ENCODE measurements at places on chromosomes 7 and 10. TPM values are rescaled to one million over a fixed set of nuclear protein-coding genes. Genes with fewer than 3 reads are reported as not detected.

The PRLHR gene
- not detected for total RNA-seq

DNA sequence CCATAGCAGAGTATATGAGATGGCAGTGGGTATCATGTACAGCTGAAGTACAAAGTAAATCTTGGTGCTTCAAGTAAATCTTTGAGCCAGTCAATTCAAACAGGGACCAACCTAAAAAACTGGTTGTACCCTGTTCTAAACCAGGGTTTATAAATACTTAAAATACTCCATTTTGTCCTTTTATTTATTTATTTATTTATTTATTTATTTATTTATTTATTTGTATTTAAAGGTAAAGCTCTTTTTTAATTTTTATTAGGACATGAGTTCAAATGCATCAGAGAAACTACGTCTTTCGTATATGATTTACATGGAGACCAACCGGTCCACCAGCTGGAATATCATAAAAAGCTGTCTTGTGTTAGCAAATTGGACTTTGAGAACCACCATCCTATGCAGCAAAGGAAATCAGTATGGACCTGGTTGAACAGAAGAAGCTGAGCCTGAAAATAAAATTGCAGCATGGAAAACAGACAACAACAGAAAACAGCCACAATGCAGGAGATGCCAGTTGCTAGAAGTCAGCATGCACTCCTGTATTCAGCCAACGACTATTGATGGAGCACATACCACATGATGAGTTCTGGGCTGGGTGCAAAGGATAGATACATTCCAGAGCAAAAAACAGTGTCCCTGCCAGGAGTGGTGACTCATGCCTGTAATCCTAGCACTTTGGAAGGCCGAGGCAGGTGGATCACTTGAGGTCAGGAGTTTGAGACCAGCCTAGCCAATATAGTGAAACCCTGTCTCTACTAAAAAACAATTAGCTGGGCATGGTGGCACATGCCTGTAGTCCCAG lies 60.0 kb downstream of the PLXNA4 start:
- no peaks in the 10 kb centered on the region for H3K36me3 ChIP-seq
- H3K27ac ChIP-seq: no peak overlapping the region
- no peak overlapping the region for H3K4me3 ChIP-seq

GRCh38 chr7:138755842-138756590 lies 41.8 kb upstream of the TMEM213 start:
- H3K4me3 ChIP-seq: no peak overlapping the region
- H3K27me3 ChIP-seq: no peaks in the 10 kb centered on the region
- no peaks in the 10 kb centered on the region for H3K36me3 ChIP-seq
- no peak for DNase-seq
- no peaks in the 10 kb centered on the region for H3K4me1 ChIP-seq
- no peak overlapping the region for H3K27ac ChIP-seq

- no peaks in the 10 kb centered on the region for H3K4me1 ChIP-seq
- no peaks in the 10 kb centered on the region for H3K27me3 ChIP-seq
- no peaks in the 10 kb centered on the region for H3K36me3 ChIP-seq
- no peak overlapping the region for H3K4me3 ChIP-seq
- peak; percentile 66 for DNase-seq
Measured at GRCh38 chr7:102147008-102147407, 139.7 kb upstream of the SH2B2 start.

The CYP3A5 gene
- total RNA-seq: 0.07 TPM

DNA sequence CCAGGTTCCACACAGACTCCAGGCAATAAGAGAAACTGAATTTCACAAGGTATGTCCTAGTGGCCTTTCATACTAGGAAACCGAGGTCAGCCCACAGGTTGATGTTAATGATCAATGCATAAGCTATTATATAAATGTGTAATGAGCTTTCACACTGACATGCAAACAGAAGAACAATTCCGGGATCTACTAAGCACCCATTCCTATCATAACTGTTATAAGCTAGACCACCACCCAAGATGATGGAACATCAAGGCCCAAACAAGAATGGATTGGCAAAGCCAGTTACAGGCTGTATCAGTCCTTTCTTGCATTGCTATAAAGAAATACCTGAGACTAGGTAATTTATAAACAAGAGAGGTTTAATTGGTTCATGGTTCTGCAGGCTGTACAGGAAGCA lies 15.2 kb downstream of the SORBS1 start:
- H3K36me3 ChIP-seq: no peaks in the 10 kb centered on the region
- no peaks in the 10 kb centered on the region for H3K27me3 ChIP-seq

DNA sequence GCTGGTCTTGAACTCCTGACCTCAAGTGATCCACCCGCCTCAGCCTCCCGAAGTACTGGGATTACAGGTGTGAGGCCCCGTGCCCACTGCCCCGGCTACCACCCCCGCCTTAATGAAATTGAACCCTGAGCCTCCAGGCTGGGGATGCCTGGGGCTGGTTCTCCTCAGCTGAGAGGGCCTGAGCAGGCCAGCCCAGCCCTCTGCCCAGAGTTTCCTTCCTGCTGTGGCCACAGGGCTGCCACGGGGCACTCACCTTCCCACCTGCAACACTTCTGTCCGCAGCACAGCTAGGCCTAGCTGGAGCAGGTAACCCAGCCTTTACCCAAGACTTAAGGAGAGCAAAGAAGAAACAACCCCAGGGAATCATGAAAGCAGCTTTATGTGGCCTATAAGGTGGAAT lies 78.1 kb upstream of the ANLN start:
- no peak overlapping the region for H3K27ac ChIP-seq
- no peaks in the 10 kb centered on the region for H3K36me3 ChIP-seq
- H3K4me1 ChIP-seq: no peaks in the 10 kb centered on the region
- no peak for DNase-seq

- no peaks in the 10 kb centered on the region for H3K36me3 ChIP-seq
- H3K4me1 ChIP-seq: peaks cover 4% of the 10 kb centered on the region
- H3K27me3 ChIP-seq: no peaks in the 10 kb centered on the region
- no peak overlapping the region for H3K27ac ChIP-seq
- H3K4me3 ChIP-seq: no peak overlapping the region
Measured at GRCh38 chr7:80018941-80019808, 115.5 kb upstream of the GNAI1 start.

The GRK5 gene
- 6.8 TPM for total RNA-seq

The ATG9B gene
- total RNA-seq: 1.8 TPM

GRCh38 chr7:133698127-133698526 lies 429.0 kb upstream of the LRGUK start:
- no peak overlapping the region for H3K4me3 ChIP-seq
- no peaks in the 10 kb centered on the region for H3K27me3 ChIP-seq
- H3K4me1 ChIP-seq: peaks cover 9% of the 10 kb centered on the region
- no peak for DNase-seq

The CYP2C19 gene
- total RNA-seq: not detected

DNA sequence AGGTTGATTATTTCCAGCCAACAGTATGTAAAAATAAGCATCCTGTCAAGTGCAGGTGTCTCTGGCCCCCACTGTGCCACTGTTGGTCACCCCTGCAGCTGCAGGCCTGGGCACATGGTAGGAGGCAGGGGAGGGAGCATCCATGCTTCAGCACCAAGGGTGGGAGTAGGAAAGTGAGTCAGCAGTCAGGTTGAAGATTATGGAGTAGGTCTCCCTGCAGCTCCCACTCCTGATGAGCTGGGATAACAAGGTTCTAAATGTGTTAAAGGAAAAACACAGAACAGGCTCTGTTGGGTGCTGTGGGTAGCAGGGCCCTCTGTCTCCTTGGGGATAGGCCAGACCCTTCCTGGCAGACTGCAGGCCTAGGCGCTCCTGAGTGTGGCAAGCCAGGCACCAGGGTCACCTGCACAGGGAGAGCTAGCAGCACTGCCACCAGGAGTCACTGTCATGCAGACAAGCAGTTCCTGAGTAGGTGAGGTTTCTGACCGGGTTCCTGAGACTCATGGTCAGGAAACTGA lies 59.3 kb downstream of the NUDCD3 start:
- no peak overlapping the region for H3K4me3 ChIP-seq
- H3K4me1 ChIP-seq: no peaks in the 10 kb centered on the region
- no peaks in the 10 kb centered on the region for H3K27me3 ChIP-seq

The MYL10 gene
- 0.73 TPM for total RNA-seq
